ENCODE measurements at places on chromosomes 13 and 19.

GRCh38 chr19:18167975-18168645, 5.5 kb upstream of the IFI30 start:
- peak; percentile 23 for DNase-seq

DNA sequence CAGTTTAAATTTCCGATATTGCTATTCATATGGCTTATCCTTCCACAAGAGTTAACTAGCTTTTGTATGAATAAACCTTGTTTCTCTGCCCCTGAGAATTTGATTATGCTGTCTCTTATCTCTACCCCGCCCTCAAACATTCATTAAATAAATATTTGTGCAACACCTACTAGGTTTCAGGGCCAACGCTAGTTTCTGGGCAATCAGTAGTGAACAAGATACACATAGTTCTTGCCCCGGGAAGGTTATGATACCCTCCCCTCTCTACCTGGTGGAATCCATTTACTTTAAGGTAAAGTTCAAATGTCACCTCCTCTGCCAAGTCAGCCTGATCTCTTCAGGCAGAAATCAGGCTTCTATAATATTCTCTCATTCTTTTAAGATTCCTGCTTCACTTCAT, 16.6 kb upstream of the USP12 start:
- no peak for DNase-seq

DNA sequence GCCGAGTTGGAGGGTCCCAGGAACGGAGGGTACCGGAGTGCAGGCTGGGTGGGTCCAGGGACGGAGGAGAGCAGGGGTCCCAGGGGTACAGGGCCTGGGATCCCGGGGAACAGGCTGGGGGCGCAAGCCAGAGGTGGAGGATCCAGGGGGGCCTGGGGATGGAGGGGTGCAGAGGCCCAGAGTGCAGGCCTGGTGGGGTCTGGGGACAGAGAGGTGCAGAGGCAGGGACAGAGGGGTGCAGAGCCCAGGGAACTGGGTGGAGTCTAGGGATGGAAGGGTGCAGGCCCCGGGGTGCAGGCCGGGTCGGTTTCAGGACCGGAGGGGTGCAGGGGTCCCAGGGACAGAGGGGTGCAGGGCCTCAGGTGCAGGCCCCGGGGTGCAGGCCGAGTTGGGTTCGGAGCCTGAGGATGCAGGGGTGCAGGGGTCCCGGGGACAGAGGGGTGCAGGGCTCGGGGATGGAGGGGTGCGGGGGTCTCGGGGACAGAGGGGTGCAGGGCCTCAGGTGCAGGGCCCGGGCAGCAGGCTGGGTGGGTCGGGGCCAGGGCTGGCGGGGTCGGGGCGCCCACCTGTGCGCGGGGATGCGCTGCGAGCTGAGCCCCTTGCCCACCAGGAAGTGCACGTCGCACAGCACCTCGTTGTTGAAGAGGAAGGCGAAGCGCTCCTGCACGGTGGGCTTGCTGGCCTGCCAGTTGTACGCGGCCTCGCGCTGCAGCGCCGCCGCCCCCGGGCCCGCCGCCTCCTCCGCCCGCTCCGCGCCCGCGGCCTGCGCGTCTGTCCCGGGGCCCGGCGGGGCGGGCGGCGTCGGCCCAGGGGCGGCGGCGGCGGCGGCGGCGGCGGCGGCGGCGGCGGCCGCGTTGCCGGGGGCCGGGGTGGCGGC, 545 bp downstream of the BTBD2 start:
- no peak for DNase-seq

GRCh38 chr13:84399320-84400085, 517.2 kb upstream of the SLITRK1 start:
- DNase-seq: no peak

- no peak for DNase-seq
Measured at GRCh38 chr13:65336087-65336749, 1893.9 kb downstream of the PCDH9 start.

All from AML-193 (cell line).